ENCODE measurements at places on chromosomes 16 and 17.
A peak's percentile ranks its signal among the peaks of the same experiment; 100 is the strongest.

DNA sequence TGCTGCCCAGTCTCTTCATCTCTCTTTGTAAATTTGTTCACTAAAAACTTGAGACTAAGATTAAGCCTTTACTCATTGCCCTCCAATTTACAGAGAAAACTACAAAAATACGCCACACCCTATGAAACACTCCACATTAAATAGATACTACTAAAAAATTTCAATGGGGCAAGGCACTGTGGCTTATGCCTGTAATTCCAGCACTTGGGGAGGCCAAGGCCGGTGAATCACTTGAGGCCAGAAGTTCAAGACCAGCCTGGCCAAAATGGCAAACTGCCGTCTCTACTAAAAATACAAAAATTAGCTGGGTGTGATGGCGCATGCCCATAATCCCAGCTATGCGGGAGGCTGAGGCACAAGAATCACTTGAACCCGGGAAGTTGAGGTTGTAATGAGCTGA, 3.8 kb downstream of the UBE2O start:
- DNase-seq = no peak

GRCh38 chr17:77935121-77935571, 23.4 kb upstream of the TNRC6C start:
- peak; percentile 76 for DNase-seq

DNA sequence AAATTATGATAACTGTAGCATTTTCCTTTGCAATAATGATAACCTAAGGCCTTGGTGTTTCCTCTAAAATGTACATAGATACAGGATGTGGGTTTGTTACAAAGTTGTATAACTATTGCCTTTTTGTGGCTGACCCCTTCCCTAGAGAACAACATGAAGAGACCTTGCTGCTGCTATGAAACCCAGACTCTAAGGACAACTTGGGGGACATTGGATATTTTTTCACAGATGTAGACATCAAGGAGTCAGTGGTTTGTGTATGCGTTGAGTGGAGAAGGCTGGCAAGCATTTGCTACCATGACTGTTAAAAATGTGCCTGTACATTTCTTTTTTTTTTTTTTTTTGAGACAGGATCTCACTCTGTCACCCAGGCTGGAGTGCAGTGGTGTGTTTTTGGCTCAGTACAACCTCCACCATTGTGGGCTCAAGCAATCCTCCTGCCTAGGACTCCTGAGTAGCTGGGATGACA, 12.3 kb downstream of the HMOX2 start:
- no peak for DNase-seq

GRCh38 chr17:59914274-59914854, 21.4 kb downstream of the RPS6KB1 start:
- peak; percentile 60 for DNase-seq

GRCh38 chr17:7700510-7700909, 4.5 kb upstream of the EFNB3 start:
- no peak for DNase-seq

GRCh38 chr17:42548070-42548837, 4.5 kb upstream of the HSD17B1 start:
- DNase-seq = peak; percentile 91

- DNase-seq = no peak
Observed at GRCh38 chr17:179066-179432, 2.4 kb downstream of the DOC2B start.

- DNase-seq = no peak
Observed at GRCh38 chr17:30942308-30943079, 20.7 kb downstream of the ADAP2 start.

GRCh38 chr17:45396496-45397205, 36.0 kb downstream of the ARHGAP27 start:
- no peak for DNase-seq

- no peak for DNase-seq
Observed at GRCh38 chr17:36937959-36938565, 787 bp downstream of the LHX1 start.

- DNase-seq = peak; percentile 50
Observed at GRCh38 chr16:87765473-87765775, 362 bp downstream of the KLHDC4 start.

GRCh38 chr16:57775661-57776469, 26.4 kb downstream of the KIFC3 start:
- peak; percentile 61 for DNase-seq

GRCh38 chr16:70749681-70750601, 51.0 kb downstream of the VAC14 start:
- peak; percentile 29 for DNase-seq
